ENCODE measurements at places on chromosomes 7 and 10. TPM values are rescaled to one million over a fixed set of nuclear protein-coding genes. Genes with fewer than 3 reads are reported as not detected.

Gene ANKRD2
- total RNA-seq: 9.9 TPM

Gene CNPY4
- 4.8 TPM for total RNA-seq

Gene SPDYE2
- total RNA-seq: not detected

Gene GAD2
- total RNA-seq: not detected

Gene ZNF365
- total RNA-seq: 3.4 TPM

Gene TMEM184A
- total RNA-seq: 8.2 TPM

Gene MYL10
- not detected for total RNA-seq

Gene C10orf90
- total RNA-seq: not detected

Gene TAC1
- 2.9 TPM for total RNA-seq

Gene PLAU
- total RNA-seq: 837 TPM

Gene HOXA4
- 0.24 TPM for total RNA-seq

Gene PRRT4
- total RNA-seq: 0.85 TPM

Gene BAIAP2L1
- total RNA-seq: 25.6 TPM

Gene SEMA3A
- total RNA-seq: 138 TPM

Gene SPAG6
- total RNA-seq: not detected

Gene NKX6-2
- total RNA-seq: not detected

Gene ZNF467
- 1.2 TPM for total RNA-seq

Gene CYP3A7
- not detected for total RNA-seq

Gene ACTL6B
- total RNA-seq: not detected

Gene ZNF727
- under 0.01 TPM for total RNA-seq

Gene LRRC72
- not detected for total RNA-seq

Gene SLIT1
- total RNA-seq: not detected

Gene CALML3
- total RNA-seq: 2.7 TPM

Gene OR2A12
- total RNA-seq: not detected

Gene CYP3A4
- under 0.01 TPM for total RNA-seq

Gene MSS51
- 0.24 TPM for total RNA-seq

Gene IKZF1
- total RNA-seq: not detected

Gene ZNF735
- total RNA-seq: not detected

Gene SFMBT2
- total RNA-seq: under 0.01 TPM

Gene IL15RA
- 1.3 TPM for total RNA-seq

Gene LRIT1
- total RNA-seq: not detected

Gene SLC26A5
- not detected for total RNA-seq

Gene HYAL4
- under 0.01 TPM for total RNA-seq

Gene IQUB
- 0.43 TPM for total RNA-seq

Gene CPA2
- not detected for total RNA-seq
